ENCODE measurements at places on chromosomes 16 and 17.

DNA sequence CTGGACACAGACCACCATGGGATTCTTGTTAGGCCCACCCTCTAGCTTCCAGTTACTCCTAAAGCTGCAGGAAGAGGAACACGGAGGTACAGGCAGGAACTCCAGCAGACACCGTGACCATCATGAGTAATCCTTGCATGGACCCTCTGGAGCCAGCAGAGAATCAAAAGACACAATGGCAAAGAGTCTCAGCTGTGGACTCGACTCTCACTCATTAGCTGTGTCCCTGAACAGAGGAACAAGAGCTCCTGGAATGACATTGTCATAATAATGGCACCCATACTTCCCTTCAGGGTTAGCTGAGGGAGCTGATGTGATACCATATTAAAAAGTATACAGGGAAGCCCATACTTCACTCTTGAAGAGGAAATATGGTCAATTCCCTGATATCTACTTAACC lies 176.3 kb upstream of the ASIC2 start:
- DNase-seq, result no peak

DNA sequence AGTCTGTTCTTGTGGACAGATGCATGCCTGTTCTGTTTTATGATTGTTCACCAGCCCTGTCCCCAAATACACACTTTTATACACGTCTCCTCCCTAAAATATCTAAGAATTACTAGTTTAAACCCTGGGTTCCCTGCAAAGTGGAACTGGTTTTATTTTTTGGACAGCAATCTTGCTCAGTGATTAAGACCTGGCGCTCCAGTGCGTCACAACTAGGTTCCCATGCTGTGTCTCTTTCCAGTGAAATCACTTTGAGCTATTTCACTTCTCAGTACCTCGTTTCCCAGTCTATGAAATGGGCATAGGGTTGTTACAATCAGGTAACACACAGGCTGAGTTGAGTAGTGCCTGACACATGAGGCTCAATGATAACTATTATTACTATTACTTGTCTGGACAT lies 1.1 kb downstream of the CEP20 start:
- DNase-seq, result no peak

DNA sequence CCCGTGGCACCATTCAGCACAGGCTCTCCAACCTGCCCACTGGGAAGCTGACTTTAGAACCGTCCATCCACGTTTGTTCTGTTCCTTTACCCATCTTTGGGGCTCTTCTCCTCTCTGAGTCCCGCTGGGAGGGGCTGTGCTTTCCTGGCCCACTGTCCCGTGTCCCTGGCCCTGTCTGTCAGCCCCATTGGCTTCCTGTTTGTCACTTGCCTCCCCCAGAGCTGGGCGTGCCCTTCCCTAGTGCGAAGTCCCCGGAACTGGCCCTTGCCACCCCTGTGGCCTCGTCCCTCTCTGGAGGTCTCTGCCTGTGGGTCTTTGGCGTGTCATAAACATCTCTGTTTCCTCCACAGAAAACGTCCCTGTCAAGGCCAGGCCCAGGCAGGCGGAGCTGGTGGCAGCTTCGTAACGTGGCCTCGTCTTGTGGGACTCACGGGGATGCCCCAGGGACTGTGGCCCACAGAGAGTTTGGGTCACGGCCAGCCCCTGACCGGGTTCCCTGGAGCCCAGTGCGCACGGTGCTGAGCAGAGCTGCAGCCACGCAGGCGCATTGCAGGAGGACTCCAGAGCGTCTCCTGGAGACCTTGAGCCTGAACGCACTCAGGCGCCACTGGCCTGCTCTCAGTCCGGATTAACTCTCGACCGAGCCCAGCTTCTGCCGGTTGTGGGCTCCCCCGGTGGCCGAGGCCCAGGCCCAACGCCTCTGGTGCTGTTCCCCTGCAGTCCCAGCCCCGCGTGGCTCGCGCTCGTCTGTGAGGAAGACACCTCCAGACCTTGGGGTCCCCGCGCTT lies 7.3 kb downstream of the CHMP6 start:
- DNase-seq, result no peak

- peak; percentile 42 for DNase-seq
Observed at GRCh38 chr16:87052506-87052905, 264.7 kb downstream of the C16orf95 start.

DNA sequence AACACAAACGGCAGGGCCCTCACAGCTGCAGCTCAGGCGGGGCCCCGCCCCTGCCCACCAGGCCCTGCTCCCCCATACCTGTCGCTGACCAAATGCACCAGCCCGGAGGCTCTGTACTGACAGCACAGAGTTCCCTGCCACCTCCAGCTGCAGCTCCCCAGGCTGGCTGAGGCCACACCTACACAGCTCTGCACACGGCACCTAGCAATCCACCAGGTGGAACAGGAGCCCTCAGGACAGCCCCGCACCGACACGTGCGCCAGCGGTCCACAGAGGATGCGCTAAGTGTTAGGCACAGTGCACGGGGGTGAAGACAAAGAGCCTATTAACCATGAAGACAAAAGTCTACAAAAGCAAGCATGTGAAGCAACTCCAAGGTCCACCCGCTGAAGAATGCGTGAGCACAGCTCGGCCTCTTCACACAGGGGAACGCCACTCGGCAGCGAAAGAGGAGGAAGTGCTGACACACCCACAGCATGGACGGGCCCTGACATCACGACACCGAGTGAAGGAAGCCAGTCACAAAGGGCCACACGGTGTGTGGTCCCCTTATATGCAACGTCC lies 5.4 kb downstream of the ZCCHC14 start:
- no peak for DNase-seq

DNA sequence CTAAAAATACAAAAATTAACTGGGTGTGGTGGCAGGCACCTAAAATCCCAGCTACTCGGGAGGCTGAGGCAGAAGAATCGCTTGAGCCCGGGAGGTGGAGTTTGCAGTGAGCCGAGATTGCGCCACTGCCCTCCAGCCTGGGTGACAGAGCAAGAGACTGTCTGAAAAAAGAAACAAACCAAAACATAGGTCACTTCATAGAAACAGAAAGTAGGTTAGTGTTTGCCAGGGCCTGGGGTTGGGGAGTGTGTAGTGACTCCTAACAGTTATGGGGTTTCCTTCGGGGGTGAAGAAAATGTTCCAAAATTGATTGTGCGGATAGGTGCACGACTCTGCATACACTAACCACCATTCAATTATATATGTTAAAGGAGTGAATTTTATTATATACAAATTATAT lies 59.2 kb downstream of the ATP2C2 start:
- no peak for DNase-seq

DNA sequence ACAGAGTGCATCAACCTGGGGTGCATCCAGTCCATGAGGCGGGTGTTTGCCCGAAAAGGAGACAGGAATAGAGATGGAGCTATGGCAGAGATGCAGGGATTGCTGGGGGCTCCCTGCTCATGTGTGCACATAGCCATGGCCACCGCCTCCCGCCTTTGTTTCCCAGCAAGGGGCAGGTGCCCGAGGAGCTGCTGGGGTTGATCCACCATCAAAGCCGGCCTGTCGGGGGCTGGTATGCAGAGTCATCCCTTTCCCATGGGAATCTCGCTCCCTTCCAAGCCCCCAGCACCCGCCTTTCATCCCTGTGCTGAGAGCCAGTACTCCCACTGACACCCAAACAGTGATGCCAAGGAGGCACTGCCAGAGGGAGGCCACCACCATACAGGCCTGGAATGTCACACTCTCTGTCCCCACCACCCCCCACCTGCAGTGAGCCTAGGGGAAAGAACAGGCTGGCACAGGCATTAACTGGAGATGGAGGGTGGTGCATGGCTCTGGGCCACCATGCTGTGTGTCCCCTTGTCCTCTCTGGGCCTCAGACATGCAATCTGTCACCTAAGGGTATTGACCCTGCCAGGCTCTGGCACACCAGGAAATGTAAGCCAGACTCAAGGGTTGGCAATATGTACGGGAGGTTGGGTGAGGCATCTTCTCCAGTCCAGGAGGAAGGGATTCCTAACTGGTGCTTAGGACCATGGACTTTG lies 65.1 kb downstream of the SREBF1 start:
- DNase-seq, result no peak

DNA sequence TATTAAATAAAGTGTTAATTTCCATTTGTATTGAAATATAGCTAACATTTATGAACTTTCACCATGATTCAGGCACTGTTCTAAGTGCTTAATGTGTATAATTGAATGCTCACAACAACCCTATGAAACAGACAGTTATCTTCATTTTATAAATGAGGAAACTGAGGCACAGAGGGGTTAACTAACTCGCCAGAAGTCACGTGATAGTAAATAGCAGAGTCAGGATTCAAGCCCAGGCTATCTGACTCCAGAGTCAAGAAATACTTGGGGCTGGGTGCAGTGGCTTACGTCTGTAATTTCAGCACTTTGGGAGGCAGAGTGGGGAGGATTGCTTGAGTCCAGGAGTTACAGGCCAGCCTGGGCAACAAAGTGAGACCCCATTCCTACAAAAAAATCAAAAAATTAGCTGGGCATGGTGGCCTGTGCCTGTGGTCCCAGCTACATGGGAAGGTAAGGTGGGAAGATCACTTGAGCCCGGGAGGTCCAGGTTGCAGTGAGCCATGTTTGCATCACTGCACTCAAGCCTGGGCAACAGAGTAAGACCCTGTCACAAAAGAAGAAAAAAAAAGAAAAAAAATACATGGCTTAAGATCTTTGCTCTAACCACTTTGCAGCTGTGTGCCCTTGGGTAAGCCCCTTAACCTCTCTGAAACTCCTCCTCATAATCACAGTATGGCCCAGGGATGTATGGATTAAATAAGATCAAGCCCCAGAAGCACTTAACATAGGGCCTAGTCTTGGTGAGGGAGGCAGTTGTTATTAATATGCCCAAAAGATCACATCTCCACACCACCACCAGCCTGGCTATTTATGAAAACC lies 29.0 kb downstream of the WSB1 start:
- no peak for DNase-seq

- DNase-seq, result no peak
Observed at GRCh38 chr17:68317458-68317857, 26.2 kb downstream of the ARSG start.

- no peak for DNase-seq
Observed at GRCh38 chr17:29791336-29792080, 138.5 kb downstream of the SSH2 start.

- peak; percentile 45 for DNase-seq
Observed at GRCh38 chr17:5110816-5111215, 862 bp downstream of the ZNF232 start.

DNA sequence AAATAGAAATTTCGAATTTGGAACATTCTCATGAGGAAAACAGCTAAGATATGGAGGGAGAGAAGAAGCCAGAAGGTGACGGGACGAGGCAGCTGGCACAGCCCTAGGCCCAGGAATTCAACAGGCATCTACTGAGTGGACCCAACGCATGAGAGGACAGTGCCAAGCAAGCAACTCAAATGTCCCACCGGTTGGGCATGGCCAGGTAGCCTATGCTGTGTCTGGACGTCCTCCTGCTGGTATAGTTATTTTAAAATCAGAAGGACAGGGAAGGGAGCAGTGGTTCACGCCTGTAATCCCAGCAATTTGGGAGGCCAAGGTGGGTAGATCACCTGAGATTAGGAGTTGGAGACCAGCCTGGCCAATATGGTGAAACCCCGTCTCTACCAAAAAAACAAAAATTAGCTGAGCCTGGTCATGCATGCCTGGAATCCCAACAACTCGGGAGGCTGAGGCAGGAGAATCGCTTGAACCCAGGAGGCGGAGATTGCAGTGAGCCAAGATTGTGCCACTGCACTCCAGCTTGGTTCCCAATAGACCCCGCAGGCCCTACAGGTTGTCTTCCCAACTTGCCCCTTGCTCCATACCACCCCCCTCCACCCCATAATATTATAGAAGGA lies 2.0 kb downstream of the GH1 start:
- peak; percentile 13 for DNase-seq

DNA sequence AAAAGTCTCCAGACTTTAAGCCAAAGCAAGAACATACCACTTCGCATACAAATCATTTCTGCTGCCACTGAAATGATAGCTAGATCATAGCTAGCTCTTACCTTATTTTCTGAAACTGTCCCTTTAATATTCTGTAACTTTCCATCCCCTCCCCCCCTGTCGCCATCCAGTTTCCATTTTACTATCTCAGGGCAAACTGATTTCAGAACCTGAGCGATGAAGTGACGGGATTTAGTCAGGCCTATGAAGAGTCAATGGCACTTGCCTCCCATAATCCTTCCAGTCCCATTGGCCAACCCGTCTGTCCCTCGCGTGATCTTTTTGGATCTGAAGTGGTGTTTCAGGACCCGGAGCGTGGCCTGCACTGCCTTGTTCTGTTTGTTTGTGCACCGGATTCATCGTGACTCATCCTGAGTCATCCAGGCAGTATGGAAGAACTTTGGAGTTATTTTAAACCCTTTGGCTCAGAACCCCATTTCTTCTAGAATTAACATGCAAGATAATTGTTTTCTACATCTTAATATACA lies 199.8 kb upstream of the CHMP6 start:
- DNase-seq, result no peak

- DNase-seq, result no peak
Observed at GRCh38 chr16:28520672-28521071, 14.0 kb upstream of the IL27 start.

- no peak for DNase-seq
Observed at GRCh38 chr16:51328733-51329132, 177.7 kb upstream of the SALL1 start.

- DNase-seq, result no peak
Observed at GRCh38 chr17:10653987-10654386, 3.1 kb downstream of the MYH3 start.

DNA sequence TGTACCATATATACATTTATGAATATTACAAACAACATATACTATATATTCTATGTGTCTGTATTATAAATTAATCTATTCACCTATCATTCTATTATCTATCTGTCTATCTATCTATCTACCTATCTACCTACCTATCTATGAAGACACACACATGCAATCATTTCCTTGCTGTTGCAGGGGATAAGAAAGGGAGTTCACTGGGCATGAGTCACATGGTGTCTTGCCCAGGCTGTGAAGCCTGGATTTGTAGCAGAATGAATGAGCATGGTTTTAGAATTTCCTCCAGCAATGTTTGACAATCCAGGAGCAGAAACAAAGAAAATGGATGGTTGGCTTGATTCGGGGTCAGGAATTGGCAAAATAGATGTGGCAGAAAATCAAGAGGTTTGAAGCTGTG lies 23.2 kb upstream of the FAM20A start:
- no peak for DNase-seq

DNA sequence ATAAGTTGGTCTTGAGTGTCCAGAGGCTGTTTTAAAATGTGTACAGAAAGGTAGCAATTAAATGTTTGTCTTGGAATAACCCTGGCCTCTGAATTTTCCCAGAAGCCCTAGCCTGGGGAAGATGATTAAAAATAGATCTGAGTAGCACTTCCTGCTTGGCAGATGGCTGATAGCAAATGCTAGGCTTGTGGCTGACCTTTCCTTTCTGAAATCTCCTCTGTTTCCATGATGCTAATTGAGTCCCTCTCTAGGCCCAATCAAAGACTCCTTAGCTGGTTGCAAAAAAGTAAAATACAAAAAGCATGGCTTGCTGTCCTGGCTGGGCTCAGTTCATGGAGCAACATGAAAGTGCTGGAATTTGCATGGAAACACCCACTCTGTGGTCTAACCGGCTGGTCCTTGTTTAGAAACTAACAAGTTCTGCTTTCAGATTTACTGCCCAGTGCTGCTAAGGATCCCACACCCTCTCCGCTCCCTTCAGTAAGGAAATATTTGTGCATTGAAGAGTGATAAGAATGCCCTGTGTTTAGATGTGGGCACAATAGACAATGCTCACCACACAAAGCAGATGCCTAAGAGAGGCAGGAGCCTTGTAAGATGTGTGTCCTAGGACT lies 40.8 kb downstream of the YPEL2 start:
- no peak for DNase-seq

- DNase-seq, result no peak
Observed at GRCh38 chr17:28480799-28481571, 7.5 kb downstream of the SLC13A2 start.

All from sciatic nerve (tissue), 2 donors.